ENCODE measurements at places on chromosomes 7 and 10. TPM values are rescaled to one million over a fixed set of nuclear protein-coding genes. Genes with fewer than 3 reads are reported as not detected.

Gene FGL2
- 208 TPM for total RNA-seq

Gene IL6
- 13.1 TPM for total RNA-seq

Gene STOX1
- 0.39 TPM for total RNA-seq

Gene ZNF365
- 1.1 TPM for total RNA-seq

Gene ASB10
- not detected for total RNA-seq

Gene ZNF25
- total RNA-seq, result 23.0 TPM

Gene NRG3
- 0.87 TPM for total RNA-seq

Gene SPDYE1
- total RNA-seq, result not detected

Gene VWA2
- total RNA-seq, result not detected

Gene CLDN12
- 35.1 TPM for total RNA-seq

Gene ADO
- total RNA-seq, result 13.2 TPM

Gene VWDE
- total RNA-seq, result 0.55 TPM

Gene SRGN
- total RNA-seq, result 230 TPM

Gene CLIP2
- total RNA-seq, result 27.5 TPM

Gene MMRN2
- total RNA-seq, result 85.6 TPM

Gene VWC2
- not detected for total RNA-seq

Gene TSPAN15
- 16.8 TPM for total RNA-seq

Gene SMO
- 17.6 TPM for total RNA-seq

Gene KNDC1
- 0.36 TPM for total RNA-seq

Gene PNLIP
- total RNA-seq, result 2.3 TPM

Gene LARP4B
- 82.4 TPM for total RNA-seq

Gene IFIT1B
- total RNA-seq, result 0.87 TPM

Gene TUBB8
- total RNA-seq, result not detected

Gene WAC
- total RNA-seq, result 121 TPM

Gene OR2A12
- total RNA-seq, result not detected

Gene ODAD2
- 1.3 TPM for total RNA-seq

- DNase-seq, result peak; percentile 49
Observed at GRCh38 chr7:19116121-19117090, 1.0 kb downstream of the TWIST1 start.

GRCh38 chr7:74289659-74290552 is 699 bp downstream of the CLIP2 start:
- DNase-seq, result peak; percentile 88

DNA sequence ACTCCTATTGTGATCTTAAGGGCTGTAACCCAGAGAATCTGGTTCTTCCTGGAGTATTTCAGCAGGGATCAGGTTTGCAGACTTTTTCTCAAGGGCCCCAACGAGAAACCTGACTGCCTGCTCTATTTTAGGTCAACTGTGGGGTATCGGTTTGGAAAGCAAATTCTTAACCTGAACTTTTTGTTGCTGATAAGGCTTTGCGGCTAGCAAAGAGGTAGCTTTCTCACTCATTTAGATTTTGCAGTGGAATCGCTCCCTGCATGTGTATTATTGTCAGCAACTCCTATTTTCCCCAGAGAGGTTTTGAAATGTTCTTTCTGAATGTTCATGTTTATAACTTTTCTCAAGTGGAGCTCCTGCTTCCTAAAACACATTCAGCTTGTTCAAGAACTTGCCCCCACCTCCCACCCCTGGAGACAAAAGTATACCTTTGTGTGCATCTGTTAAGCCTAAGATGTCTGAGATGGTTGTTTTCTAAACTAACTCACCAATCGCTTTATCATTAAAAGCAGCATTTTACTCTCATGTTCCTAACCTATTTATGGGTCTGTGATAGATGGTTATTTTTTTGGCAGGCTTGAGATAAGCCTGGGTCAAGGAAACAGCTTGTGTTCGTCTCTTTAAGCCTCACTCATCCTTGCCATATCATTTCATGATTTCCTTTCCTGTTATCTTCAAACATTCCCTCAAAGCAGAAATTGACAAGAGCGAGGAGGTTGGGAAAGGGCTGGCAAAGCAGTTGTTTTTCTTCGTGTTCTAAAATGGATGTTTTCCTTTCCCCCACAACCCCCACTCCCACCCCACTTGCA is 129.8 kb downstream of the BAMBI start:
- no peak for DNase-seq

- no peak for DNase-seq
Observed at GRCh38 chr7:20598459-20599309, 16.8 kb upstream of the ABCB5 start.

DNA sequence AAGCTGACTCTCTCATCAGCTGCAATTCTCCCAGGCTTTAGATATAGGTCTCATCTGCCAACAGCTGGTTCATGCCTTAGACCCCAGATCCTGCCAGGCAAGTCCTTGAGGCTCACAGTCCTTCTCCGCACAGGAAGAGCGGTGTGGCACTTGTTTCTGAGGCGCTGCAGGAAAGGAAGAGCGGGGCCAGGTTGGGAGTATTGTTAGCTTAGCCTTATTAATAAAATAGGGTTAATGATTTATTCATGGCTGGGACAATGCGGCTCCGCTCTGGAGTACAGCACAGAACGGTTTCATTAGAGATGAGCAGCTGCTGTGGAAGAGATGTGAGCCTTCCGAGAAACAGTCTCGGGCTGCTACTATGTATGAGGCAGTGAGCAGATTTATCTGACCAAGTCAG is 78.1 kb downstream of the FZD1 start:
- no peak for DNase-seq

DNA sequence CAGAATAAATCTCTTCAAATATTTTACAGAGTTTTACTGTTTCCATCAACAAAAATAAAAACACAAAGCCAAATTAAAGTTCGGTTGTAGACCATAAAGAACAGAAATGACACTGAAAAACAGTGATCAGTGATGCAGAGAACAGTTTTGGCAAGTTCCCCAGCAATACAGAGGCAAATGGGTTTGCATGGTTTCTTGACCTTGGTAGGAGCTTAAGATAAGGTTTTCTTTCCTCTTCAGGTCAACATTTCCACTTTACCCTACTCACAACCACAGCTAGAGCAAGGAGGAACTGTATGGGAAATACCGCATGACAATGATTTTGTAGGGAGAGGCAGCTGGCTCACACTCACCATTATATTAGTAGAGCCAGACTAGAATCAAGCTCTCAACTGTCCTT is 199.5 kb downstream of the SH2D4B start:
- DNase-seq, result no peak

DNA sequence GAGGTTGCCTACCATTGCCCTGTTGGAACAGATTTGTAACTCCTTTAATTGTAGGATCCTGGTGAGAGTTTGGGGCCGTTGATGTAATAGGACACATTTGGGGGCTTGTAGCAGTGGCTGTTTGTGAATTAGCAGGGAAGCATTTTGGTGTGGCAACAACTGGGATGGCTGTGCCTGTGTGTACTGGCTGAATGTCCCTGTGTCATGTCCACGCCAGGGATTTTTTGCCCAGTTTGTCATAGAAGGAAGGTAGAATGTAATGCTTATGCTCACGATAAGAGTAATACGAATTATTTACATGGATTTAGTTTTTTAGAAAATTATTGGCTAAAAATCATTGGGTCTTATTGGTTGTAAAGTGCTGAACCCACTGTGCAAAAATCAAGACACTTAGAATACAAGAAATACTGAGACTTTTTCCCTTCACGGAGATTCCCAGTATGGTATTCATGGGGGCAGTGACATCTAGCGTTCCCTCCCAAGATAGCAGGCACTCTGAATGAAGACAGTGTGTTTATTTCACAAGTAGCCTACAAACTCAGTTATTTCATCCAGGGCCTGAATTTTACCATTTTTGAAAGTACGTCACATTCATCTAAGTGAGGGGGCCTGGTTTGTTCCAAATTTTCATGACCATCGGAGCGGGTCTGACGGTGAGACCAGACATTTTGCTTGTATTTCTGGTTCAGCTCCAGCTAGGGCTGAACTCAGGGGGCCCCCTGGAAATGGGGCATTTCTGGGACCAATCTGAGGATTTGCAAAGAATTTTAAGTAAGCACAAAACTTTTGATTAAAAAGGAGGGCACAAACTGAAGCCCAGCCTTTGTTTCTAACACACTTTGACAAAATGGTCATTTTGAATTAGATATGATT is 74.7 kb downstream of the CACNB2 start:
- DNase-seq, result no peak

DNA sequence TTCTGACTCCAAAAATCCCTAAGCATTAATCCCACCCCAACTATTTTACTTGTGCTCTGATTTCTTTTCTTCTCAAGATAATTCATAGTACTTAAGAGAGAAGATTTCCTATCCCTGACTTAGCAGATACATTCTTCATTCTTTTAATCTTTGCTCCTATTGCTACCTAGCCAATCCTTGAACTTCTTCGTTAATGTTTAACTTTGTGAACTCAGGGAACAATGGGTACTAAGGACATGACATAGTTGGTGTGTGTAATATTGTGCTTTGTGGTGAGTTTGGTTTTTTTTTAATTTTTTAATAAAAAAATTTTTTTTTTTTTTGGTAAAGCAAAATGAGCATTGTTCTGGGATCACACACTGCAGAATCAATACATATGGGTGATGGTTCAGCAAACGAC is 166.2 kb downstream of the CHCHD3 start:
- DNase-seq, result no peak

DNA sequence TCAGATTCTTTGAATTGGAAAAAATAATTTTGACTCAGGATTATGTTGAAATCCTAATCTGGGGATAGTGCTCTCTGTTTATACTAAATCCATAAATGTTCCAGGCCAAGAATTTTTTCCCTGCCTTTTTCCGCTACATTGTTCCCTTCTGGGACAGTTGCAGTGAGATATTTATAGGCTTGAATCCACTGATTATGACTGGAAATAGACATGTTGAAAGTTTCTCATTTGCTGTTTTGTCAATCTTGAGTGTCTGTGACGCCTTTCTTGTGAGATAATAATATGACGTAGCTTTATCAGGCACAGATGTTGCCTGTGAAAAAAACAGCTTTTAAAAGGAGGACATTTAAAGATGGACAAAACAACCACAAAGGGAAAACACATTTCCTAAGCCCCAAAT is 155.9 kb downstream of the ARID5B start:
- DNase-seq, result no peak

GRCh38 chr7:70660819-70661191 is 471.1 kb upstream of the GALNT17 start:
- DNase-seq, result no peak

DNA sequence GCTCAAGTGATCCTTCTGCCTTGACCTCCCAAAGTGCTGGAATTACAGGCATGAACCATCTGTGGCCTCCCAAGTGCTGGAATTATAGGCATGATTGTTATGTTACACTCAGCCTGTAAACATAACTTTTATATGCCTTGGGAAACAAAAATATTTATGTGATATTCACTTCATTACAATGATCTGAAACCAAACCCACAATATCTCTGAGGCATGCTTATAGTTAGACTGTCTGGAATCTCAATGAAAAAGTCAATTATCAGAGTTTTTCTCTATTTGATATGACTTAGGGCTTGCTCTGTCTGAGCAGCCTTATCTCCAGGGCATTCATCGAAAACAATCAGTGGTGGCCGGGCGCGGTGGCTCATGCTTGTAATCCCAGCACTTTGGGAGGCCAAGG is 195.3 kb upstream of the MYO3A start:
- DNase-seq, result no peak

- DNase-seq, result no peak
Observed at GRCh38 chr10:130400890-130401289, 264.7 kb downstream of the GLRX3 start.

GRCh38 chr10:64773357-64773756 is 1252.2 kb downstream of the REEP3 start:
- no peak for DNase-seq

- no peak for DNase-seq
Observed at GRCh38 chr10:30705101-30705624, 75.6 kb upstream of the LYZL2 start.

DNA sequence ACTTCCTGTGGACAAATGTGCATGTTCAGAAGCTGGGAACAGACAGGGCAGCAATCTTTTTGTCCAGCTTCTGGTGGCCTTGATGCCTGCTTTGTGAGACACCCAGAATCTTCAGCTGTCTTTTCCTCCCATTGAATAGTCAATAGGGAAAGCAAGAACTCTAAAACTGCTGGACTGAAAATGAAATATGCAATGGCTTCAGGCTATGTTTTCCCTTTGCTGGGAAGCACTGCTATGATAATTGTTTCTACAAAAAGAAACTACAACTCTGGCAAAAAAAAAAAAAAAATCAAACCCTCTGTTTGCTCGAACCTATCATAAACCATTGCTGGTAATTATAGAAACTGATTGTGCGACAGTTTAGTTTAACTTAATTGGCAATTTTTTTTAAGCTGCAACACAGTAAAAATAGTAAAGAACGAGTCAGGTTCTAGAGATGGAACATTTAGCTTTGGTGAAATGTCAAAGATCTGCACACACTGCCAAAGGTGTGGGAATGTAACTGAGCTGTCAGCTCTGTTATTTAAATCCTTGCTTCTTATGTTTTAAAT is 79.1 kb upstream of the NEUROD6 start:
- DNase-seq, result no peak

DNA sequence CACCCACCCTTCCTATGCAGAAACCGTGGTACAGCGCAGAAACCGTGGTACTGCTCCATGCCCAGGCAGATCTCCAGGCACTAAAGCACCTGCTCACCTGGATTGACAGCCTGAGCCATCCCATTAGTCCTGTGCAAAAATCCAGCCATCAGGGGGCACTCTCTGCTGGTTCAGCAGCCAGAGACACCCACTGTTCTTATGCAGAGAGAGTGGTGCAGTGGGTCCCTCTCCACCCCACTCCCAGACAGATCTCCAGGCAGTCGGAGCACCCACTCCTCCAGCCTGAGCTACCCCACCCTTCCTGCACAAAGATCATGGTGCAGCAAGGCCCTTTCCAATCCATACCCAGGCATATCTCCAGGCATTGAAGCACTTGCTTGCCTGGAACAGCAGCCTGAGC is 219.8 kb downstream of the CTNNA3 start:
- DNase-seq, result no peak

DNA sequence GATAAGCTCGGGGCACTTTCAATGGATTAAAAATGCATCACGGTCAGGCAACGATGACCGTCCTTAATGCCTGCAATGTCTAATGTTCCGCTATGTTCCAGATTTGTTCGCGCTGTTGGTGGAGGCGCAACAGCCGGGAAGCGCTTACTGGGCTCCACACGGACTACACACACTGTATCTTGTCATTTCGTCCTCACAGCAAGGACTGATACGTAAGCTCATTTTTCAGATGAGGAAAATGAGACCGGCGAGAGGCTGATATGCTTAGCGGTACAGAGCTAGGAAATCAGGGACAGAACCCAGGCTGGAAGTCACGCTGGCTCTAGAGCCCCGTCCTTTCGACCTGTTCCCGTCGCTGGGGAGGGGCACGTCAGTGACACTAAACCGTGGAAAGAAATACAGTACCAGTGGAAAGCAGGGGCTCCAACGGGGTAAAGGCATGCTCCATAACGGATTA is 670 bp downstream of the TPK1 start:
- DNase-seq, result peak; percentile 73

DNA sequence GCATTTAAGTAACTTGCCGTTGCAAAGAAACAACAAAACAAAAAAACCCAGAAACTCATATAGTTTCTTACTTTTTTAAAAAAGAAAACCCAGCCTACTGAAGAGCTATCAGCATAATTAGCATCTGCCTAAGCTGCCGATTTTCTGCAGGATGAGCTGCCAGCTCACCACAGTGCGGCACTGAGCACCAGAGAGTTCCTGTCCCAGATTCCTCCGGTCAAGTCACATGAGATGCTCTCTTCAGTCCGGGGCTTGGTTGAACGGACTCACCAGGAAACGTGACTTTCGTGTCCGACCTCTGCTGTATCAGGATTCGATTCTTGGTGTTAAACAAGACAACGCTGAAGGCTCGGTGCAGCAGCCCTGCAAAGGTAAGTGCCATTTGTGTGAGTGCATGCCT is 3.2 kb downstream of the IDI2 start:
- DNase-seq, result no peak
